ENCODE measurements at places on chromosomes 16 and 17.

- DNase-seq, result peak; percentile 9
These were observed 57.8 kb upstream of the TEX2 start for GRCh38 chr17:64320613-64321553.

GRCh38 chr17:28097901-28098300 lies 55.4 kb downstream of the NLK start:
- no peak for DNase-seq

- DNase-seq, result no peak
These were observed 12.7 kb downstream of the ENDOV start for GRCh38 chr17:80427366-80428282.

DNA sequence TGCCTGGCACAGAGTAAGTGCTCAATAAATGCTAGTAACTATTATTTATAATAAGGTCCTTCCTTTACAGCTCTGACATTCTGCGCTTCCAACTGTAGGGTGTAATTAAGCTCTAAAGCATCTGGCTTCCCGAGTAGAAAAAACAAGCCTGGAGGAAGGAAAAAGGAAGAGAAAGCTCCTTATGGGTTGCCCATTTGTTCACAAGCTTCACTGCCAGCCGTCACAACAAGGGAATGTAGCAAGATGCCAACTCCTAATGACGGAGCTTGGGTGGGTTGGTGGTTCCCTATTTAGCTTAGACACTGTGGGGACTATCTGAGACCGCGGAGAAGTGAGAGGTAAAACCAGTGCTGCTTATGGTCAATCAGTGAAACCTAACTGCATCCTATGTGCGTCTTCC lies 7.3 kb upstream of the RPRML start:
- no peak for DNase-seq

- no peak for DNase-seq
These were observed 36.1 kb upstream of the CAPN15 start for GRCh38 chr16:491220-491919.

DNA sequence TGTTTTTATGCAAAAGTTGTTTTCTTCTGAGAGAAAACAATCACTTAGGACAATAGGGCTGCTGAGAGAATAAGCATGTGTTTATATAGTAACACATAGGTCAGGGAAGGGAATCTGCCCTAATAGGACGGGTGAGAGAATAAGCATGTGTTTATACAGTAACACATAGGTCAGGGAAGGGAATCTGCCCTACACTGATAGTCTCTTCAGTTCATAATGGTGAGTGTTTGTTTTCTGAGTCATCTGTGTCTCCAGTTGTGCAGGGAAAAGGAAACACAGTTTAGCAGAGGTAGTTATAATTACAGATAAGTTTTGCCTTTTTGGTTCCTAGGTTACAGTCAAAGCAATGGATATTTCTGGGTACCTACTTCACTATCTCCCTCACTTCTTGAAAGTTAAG lies 252.3 kb upstream of the CA10 start:
- no peak for DNase-seq

- no peak for DNase-seq
These were observed 1.7 kb upstream of the LMF1 start for GRCh38 chr16:972316-973002.

GRCh38 chr16:23917621-23918020 lies 81.8 kb downstream of the PRKCB start:
- DNase-seq, result no peak

- no peak for DNase-seq
These were observed 3.4 kb downstream of the NAGPA start for GRCh38 chr16:5030251-5030870.

DNA sequence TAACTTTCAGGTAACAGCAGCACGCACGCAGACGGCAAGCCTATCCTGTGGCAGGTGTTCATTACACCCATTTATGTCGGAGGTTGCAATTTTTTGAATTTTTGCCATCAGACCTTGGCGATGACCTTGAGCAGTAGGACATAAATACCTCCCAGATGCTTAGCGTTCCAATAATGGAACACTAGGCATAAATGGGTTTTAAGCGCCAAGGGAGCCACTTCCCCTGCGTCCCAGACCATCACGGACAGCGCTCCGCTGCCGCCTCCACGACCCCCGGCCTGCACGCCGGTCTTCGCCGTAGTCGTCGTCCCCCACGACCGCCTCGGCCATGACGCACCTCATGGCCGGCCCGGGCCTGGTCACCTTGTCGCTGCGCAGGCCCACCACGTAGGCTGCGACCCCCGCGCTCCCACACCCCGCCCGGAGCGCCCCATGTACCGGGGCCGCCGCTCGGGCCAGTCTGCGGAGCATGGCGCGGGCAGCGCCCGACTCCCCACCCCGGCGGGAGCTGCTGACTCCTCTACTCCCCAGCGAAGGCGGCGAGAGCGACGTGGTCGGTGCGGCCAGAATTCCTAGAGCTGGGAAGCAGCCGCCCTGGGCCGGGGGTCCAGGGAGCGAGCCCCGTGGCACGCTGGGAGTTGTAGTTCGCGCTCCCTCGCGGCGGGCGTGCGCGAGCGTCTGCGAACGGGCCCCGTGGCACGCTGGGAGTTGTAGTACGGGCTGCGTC lies 22.7 kb downstream of the TMEM235 start:
- DNase-seq, result peak; percentile 80

GRCh38 chr16:54652201-54652770 lies 278.4 kb upstream of the IRX5 start:
- no peak for DNase-seq

GRCh38 chr17:7213895-7214299 lies 5.7 kb downstream of the DLG4 start:
- DNase-seq, result peak; percentile 70

DNA sequence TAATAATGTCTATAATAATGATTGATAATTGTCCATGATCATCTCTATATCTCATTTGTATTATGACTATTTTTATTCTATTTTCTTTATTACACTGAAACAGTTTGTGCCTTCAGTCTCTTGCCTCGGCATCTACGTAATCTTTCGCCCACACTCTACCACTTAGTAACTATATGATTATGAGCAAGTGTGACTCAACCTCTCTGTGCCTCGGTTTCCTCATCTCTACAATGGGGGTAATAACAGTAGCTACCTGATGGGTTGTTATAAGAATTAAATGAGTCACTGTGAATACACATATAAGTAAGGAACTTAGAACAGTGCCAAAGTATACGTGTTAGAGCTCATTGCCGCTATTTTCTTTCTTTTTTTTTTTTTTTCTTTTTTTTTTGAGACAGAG lies 3.7 kb upstream of the SLC16A11 start:
- peak; percentile 51 for DNase-seq

GRCh38 chr16:52825892-52826291 lies 226.8 kb downstream of the CHD9NB start:
- DNase-seq, result no peak

DNA sequence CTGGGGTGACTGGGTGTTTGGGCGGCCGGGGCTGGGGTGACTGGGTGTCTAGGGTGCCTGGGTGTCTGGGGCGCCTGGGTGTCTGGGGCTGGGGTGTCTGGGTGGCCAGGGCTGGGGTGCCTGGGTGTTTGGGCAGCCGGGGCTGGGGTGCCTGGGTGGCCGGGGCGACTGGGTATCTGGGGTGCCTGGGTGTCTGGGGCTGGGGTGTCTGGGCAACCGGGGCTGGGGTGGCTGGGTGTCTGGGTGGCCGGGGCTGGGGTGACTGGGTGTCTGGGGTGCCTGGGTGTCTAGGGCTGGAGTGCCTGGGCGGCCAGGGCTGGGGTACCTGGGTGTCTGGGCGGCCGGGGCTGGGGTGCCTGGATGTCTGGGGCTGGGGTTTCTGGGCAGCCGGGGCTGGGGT lies 13.4 kb upstream of the APRT start:
- no peak for DNase-seq

- no peak for DNase-seq
These were observed 695.7 kb downstream of the CDH11 start for GRCh38 chr16:64426131-64426666.

DNA sequence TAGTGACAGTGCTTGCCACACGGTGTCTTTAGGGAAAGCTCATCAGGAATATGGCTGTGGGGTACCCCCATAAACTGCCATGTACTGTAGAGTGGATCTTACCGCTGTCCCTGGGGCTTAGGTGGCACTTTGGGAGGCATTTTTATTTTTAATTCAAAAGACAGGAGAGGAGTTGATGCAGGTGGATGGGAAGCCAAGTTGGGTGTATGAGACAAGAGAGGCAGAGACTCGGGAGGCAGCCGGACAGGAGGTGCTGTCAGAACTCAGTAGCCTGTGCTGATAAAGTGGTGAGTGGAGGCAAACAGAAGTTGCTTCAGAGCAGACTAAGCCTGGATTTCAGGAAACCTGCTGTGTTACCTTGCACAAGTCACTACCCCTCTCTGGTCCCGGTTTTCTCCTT lies 185.9 kb downstream of the TMEM132E start:
- no peak for DNase-seq

GRCh38 chr17:65925606-65926307 lies 266.2 kb downstream of the CEP112 start:
- no peak for DNase-seq

GRCh38 chr16:83532634-83533033 lies 275.1 kb upstream of the HSBP1 start:
- DNase-seq, result no peak

GRCh38 chr17:34741967-34742366 lies 162.6 kb downstream of the TMEM132E start:
- no peak for DNase-seq

DNA sequence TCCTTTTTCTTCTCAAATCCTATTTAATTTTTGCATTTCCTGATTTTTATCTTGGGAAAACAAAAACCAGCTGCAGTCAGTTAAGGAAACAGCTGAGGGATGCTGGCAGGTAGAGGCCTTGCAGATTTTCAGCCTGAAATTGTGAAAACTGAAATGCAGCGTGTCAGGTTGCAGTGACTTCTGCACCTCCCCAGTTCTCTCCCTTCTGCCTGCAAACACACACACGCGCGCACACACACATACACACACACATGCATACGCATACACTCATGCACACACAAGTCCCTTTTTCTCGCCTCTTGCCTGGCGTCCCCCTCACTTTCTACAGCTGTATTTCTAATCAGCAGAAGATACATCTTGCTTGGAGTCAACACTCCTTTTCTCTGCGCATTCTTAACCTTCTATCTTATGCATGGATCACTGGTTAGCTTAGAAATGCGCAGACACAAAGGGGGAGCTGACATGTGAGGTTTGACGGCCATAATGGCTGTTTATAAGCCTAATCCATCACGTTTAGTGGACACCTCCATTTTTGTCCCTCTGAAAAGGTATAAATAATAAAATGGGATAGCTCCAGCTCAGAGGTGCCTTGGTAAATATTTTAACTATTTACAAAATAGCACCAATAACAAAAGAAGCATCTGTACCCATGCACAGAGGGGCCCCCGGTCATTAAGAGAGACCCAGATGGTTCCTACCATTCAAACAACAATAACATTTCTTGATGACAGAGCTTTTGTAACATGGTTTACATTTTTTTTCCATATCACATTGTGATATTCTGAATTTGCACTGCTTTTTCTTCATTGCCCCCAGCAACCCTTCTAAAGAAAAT lies 392.1 kb upstream of the SALL1 start:
- no peak for DNase-seq

DNA sequence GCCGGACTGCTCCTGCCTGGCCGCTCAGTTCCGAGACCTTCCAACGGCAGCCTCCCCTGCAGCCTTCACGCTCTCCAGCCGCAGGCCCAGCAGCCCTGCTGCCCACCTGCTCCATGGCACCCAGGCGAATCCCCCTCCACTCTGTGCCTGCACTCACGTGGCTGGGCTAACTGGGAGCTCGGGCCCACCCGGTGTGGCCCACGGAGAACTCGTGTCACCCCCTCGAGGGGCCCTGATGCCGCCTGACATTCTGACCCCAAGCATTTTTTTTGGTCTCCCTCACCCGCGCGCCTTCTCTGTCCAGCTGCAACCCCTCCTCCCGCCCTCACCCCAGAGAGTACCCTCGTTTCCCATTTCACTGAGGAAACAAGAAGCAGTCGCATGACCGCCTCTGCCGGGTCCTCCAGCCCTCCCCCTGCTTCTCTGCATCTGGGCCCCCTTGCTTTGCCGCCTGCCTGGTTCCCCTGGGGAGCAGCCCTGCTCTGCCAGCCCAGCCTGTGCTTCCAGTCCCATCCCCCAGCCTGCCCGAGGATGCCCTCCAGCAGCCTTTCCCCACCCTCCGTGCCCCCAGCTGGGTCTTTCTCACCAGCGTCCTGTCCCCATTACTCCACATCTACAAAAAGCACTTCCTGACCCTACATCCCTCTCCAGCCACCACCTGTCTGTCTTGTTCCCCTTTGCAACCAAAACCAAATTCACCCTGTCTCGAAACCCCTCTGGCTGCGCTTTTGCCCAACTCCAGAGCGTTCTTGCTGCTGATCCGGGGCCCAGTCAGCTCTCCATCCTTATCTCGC lies 146.4 kb upstream of the CHMP6 start:
- DNase-seq, result no peak

DNA sequence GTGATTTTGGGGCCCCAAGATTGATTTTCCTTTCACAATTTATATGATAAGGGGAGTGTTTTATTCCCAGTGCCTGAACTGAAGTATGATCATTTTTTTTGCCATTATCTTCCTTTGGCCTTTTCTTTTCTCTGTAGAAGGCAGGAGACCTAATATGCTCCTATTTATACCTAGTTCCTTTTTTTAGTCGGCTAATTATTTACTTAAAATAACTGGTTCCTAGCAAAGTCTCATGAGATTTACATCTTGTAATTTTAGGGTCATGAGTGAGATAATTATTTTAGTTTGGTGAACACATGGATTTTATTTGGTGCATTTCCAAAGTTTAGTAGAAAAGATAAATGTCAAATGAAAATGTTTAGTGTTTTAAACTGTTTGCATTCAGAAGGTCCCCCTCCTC lies 24.8 kb downstream of the SEC14L1 start:
- DNase-seq, result no peak

DNA sequence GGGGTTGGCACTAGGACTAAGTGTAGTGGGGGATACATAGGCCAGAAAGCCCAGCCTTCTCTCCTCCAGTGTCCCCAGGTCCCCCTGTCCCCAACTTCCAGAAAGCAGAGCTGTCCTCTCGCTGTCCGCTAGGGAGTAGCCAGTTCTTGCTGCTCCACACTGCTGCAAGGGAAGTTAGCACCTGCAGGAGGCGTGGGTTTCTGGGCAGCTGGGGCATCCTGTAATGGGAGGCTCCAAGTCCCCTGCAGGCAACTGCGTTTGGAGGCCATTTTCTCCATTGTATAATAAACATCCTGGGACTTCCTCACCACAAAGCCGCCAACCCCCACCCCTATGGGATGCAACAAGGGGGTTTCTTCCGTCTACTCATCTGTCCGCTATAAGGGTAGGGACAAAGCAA lies 1.7 kb downstream of the RPRML start:
- no peak for DNase-seq

- no peak for DNase-seq
These were observed 183.2 kb downstream of the CYB561 start for GRCh38 chr17:63262751-63263476.

- no peak for DNase-seq
These were observed 80.2 kb downstream of the CACNG1 start for GRCh38 chr17:67124450-67125148.

- no peak for DNase-seq
These were observed 6.8 kb upstream of the CAVIN1 start for GRCh38 chr17:42429726-42430447.

GRCh38 chr17:67223924-67224323 lies 21.1 kb downstream of the HELZ start:
- DNase-seq, result no peak

- DNase-seq, result no peak
These were observed 1.9 kb downstream of the FBXL8 start for GRCh38 chr16:67161595-67162058.
